Chondrocyte (in vitro differentiated cells): ENCODE measurements at places on chromosomes 2 and 18.

- DNase-seq, result peak; percentile 99
These were observed at the start of gene PPM1B for GRCh38 chr2:44168681-44169154. PPM1B (plus strand) TSS chr2:44168875; CDS start chr2:44201200, 32,325 bp downstream.

DNA sequence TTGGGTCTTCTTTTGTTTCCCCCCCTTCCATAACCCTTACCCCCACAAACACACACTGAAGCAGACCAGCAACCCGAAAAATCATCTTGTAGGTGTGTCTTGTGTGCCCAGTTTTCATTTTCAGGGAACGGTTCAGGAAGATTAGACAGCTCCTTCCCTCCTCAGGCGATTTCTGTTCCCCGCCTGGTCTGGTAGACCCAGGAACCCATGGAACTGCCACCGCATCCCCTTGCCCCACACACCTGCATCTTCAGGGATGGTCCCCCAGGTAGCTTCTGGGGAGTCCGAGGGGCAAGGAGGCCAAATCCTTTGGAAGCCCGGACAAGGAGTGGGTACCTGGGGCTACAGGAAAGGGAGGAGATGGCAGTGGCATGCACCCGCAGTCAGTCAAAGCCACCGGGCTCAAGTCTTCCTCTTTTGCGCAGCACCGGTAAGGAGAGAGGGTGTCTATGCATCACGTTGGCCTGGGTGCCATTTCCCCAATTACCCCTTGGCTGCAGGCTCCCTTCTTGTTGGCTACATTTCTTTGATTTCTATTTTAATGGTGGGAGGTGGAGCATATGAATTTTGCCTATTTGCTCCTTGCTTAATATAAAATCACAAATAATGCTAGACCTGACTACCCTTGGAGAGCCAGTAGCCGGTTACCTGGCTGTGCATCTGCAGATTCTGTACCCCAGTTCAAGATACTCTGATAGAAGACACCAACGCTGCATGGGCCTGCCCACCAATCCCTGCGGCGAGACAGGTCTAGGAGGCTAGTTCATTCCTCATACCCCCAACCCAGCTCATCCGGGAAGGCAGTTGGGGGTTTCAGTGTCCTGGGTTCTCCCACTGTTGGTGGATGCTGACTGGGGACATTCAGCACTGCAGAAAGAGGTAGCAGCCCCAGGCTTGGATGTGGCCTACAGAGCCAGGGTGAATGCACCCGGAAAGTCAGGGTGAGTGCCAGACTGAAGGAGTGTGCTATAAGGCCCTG is 30.0 kb upstream of the ATP6V1B1 start:
- DNase-seq, result no peak

GRCh38 chr2:232435375-232435648 is 20.6 kb upstream of the ALPI start:
- no peak for DNase-seq

GRCh38 chr18:48803518-48803917 is 147.2 kb downstream of the SMAD7 start:
- peak; percentile 42 for DNase-seq

DNA sequence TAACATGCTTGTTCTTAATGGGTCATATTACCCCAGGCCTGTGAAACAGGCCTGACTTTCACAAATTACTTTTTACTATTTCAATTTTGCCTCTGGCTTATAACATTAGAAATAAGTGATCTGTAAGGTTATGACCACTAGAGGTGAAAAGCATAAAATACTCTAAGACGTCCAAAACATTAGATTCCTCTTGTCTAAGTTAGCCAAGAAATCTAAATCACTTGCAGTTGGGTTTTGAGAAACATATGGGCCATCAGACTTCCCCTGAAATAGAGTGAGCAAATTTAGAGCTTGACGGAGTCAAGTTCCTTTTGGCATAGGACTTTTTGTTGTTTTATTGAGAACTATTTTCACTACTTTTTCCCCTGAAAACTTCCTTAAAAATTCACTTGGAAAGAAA is 32.7 kb upstream of the RIT2 start:
- DNase-seq, result no peak

GRCh38 chr18:63271148-63271547 is 48.4 kb downstream of the BCL2 start:
- DNase-seq, result no peak

- no peak for DNase-seq
These were observed 18.2 kb downstream of the MAPRE2 start for GRCh38 chr18:35059280-35059927.

DNA sequence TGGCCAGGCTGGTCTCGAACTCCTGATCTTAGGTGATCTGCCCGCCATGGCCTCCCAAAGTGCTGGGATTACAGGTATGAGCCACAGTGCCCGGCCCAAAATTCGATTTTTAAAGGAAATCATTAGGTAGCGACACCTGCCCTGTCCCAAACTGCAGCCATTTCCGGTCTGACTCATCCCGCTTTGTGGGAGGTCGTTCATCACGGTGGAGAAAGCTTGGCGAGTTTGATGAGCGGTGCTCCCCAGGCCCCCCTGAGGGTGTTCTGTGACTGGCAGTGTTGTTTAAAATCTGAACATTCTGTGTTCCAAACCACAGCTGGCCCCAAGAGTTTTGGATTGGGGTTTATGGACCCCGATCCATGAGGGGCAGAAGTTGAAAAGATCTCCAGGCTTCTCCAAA is 53.0 kb upstream of the GLI2 start:
- no peak for DNase-seq
